HS-27A (cell line): ENCODE measurements at places on chromosomes 7 and 10.

DNA sequence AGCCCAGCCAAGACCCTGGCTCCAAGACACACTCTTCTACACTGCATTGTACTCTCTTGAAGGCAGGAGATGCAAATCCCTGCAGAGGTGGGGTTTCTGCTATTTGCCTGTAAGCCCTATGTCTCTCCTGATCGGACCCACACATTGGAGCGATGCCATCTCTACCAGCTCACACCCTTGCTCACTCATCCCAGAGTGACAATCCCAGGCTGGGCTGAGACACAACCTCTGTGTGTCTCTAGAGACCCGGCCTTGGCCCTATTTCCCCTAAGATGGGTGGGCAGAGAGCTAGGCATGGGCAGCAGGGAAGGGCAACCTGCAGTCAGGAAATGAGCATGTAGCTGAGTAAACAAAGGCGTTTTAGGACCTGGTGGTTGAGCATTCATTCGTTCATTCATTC lies 25.6 kb downstream of the CCDC3 start:
- no peak for DNase-seq

- DNase-seq, result no peak
Measured at GRCh38 chr7:26690135-26690805, 174.1 kb downstream of the SKAP2 start.

DNA sequence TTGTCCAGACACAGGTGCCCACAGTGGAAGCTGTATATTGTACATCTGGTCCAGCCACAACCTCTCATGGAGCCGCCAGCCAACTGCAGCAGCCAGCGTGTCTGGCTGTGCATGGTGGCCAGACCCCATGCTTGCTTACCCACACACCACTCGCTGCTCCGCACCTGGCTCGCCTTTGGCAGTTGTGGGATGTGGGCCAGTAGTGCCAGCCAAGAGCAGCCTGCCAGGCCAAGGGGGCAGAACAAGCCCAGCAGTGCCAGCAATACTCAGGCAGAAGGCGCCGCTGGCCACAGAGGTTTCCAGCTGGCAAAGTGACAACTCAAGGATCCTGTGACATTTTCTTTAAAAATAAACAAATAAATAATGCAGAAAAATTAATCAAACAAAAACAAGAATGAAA lies 11.7 kb upstream of the TMEM243 start:
- no peak for DNase-seq

DNA sequence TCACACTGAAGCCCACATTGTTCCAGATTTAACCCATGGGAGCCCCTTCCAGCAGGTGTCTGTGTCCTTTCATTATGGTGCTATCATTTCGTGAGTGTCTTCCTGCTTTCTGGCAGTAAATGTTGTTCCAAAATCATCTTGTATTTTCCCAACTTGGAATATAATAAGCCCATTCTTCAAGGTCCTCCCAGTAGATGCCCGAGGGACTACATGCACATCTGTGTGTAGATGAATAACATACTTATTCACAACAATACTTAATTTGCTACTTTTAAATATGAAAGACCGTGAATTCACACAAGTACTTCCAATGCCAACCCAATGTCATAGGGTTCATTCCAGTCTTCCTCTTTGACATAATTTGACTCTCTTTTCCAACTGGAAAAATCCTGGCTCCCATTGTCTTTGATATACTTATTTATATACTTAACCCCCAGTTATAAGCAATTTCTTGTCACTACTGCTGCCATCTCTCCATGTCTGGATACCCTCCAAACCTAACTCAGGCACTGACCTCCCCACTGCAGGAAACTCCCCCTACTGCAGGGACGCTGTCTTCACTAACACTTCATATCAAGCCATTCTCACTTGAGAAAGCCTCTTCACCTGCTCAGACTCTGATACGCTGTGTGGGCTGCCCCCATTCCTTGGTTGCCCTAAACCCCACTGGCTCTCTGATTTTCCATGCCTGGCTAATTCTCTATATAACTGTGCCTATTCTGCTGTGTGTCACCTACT lies 1119.2 kb downstream of the CNTNAP2 start:
- DNase-seq, result no peak

DNA sequence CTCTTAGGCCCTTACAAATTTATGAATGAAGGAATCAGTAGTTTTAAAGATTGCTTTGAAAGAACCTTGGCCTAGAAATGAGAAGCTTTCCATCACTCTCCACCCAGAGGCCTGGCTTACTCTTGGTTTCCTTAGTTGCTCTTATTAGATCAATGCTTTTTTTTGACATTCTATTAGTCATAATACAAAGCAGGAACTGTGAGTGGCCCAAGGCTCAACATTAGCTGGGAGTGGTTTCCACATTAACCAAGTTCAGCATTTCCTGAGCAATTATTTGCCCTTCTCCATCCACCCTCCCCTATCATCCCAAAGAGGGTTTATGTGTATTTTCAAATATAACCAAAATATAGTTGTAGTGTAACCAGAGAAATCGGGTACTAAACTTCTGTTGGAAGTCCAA lies 103.4 kb upstream of the FAM204A start:
- no peak for DNase-seq

DNA sequence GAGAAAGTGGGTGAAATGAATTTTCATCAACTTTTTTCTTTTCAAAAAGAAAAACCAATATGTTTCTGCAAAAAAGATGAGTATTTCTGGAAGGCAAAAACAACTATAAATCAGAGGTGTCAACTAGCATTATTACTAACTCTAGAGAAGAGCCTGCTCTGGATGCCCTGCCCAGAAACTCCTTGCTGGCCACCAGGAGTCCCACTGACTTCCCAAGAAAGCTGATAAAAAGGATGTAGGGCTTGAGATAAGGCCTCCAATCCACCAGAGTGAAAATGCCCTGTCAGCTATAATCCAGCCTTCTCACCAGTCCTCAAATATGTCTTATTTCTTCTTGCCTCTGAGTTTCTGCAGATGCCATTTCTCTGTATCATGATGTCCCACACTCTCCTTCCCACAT lies 16.7 kb upstream of the FZD1 start:
- no peak for DNase-seq

DNA sequence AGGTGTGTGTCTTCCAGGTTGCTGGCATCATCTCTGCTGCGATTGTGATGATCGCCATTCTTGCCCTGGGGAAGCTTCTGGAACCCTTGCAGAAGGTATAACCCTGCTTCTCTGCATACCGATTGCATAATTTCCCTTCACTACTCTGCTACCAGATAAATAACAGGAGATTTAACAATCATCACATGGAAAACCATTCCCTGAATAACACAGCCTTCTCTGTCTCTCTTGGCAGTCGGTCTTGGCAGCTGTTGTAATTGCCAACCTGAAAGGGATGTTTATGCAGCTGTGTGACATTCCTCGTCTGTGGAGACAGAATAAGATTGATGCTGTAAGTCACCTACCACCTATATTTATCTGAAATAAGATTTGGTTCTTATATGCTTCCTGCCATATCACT lies 33.8 kb downstream of the SLC26A4 start:
- no peak for DNase-seq

GRCh38 chr10:78775891-78776290 lies 292.9 kb upstream of the ZMIZ1 start:
- no peak for DNase-seq

DNA sequence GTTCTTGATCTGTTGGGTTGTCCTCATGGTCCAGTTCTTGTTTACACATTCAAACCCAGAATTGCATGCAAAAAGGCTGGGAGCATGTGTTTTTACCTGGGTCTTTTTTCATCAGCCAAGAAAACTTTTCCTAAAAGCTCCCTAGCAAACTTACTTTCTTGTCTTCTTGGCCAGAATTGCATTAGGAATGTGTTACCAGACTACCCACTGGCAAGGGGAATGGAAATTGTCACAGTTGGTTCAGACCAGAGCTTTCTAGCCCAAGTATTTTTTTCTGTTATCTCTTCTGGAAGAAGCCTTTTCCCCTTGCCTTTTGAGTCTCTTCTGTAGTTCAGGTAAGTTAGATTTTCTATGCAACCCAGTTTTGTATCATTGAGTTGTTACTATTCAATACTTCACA lies 77.5 kb downstream of the BMPR1A start:
- no peak for DNase-seq

GRCh38 chr10:110110338-110110737 lies 97.1 kb upstream of the MXI1 start:
- DNase-seq, result no peak

DNA sequence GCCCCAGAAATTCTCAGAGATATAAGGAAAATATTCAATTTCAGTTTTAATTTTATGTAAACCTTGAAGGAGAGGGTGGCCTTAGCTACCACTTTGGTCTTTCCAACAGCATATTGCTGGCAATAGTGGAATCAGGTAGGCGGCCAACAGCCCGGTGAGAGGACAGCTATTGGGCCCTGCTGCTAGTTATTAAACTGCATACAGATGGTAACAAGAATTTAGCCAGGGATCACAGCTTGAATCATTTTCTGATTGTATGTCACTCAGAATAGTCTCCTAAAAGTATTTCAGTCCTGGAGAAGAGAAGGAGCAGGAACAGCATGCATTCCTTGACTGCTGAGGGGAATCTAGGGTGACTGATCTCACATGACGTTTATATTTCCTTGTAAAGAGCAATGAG lies 261.4 kb upstream of the SMIM30 start:
- DNase-seq, result no peak

GRCh38 chr7:129434675-129435318 lies 565 bp downstream of the STRIP2 start:
- DNase-seq, result no peak

- no peak for DNase-seq
Measured at GRCh38 chr10:91416339-91416855, 6.3 kb downstream of the HECTD2 start.

GRCh38 chr10:191703-192518 lies 56.7 kb downstream of the ZMYND11 start:
- no peak for DNase-seq
